ENCODE measurements at places on chromosomes 3 and 15.

- peak; percentile 80 for DNase-seq
Observed at GRCh38 chr3:112111785-112112402, 21.2 kb downstream of the GCSAM start.

DNA sequence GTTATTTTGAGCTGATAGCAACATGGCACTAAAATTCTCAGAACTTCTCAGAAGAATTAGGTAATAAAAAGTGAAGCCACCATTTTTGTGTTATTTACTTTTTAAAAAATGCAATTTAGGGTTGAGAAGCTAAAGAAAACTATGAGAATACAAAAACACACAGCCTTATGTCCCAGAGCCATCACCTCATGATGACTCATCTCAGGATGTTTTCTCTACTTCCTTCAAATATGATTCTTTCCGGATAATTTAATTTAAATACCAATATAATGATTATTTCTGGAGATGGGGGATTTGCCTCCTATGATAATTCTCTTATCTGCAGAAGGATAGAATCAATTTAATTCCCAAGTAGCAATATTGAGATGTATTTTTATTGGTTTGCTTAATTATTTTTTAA lies 105.6 kb upstream of the BFSP2 start:
- DNase-seq: no peak

DNA sequence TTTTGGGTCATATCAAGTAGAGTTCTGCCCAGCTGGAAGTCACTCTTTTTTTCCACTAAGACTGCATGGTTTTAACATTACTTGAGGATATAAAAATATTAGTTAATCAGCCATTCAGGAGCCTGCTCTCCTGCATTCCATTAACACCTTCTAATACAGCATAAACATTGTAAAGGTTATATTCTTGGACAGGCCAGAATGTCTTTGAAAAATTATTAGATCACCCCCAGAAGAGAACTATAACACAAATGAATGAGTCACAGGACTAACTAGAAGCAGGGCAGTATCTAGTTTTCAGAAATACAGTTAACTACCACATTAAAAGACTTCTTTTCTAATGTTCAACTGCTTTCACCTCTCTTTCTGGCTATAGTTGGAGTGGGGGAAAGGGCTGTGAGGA lies 80.9 kb downstream of the THBS1 start:
- DNase-seq: no peak

- no peak for DNase-seq
Observed at GRCh38 chr3:12158387-12159226, at the start of gene TIMP4. Gene TIMP4, minus strand, starts transcription at chr3:12158912. Its CDS starts 72 bp downstream, at chr3:12158840.

- DNase-seq: no peak
Observed at GRCh38 chr3:138549179-138549977, 44.7 kb downstream of the CEP70 start.

GRCh38 chr3:11913316-11913715 lies 66.6 kb upstream of the TAMM41 start:
- DNase-seq: no peak

GRCh38 chr3:16411441-16411840 lies 102.1 kb downstream of the RFTN1 start:
- DNase-seq: peak; percentile 73

GRCh38 chr15:58547628-58548307 lies 116.0 kb downstream of the LIPC start:
- no peak for DNase-seq

DNA sequence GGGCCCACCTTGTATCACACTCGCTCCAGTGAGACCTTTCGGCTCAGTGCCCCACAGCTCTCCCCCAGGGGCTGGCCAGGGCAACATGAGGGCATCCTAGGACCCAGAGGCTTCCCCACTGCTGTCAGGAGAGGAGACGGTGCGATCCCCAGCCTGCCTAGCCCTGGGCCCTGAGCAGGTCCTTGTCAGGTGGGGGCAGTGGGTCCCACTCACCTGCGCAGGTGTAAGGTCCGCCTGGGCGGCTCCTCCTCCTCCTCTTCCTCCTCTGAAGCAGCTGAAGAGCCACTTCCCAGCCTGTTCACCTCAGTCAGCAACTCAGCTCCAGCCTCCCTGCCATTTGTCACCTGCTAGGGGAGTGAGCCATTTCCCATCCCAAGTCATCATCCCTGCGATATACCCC lies 9.6 kb downstream of the KIF7 start:
- DNase-seq: no peak

DNA sequence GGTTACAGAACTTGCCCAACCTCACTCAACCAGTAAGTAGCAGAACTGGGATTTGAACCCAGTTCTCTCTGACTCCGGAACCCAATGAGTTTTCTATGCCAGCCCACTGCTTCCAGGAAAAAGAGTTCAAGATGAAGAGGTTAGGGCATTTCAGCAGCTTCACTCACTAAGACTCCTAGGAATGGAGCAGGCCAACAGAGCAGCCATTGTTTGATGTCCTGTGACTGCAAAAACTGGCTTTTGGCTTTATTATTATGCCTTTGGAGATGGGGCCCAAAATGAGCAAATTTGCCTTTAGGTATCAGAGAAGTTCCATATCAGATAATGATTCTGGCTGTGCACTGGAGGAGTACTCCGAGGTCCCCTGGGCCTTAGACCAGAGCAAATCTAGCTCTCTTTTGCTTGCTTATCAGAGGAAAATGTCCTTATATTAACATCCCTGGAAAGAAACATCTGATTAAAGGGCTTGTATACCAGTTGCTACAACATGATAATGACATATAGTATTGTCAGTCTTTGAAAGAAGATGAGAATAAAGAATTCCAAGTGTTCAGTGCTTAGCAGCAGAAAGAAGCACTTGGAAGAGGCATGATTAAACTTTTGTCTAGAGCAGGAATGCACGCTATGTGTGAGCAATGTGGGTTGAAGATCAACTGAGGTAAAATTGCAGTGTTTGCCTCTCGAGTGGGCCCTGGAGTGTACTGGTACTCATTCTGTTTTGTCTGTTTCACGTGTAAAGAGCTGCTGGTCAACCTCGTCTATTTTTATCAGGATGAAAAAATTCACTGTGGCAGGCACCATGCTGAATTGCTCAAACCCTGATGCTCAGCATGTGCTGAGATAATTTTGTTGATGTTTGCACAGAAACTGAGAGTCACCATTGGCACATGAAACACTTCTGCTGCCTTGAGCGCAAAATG lies 21.8 kb upstream of the KLHL24 start:
- DNase-seq: no peak

- DNase-seq: no peak
Observed at GRCh38 chr3:49928481-49929017, 1.1 kb downstream of the MON1A start.

GRCh38 chr3:69761896-69762767 lies 22.9 kb downstream of the MITF start:
- no peak for DNase-seq
